ENCODE measurements at places on chromosomes 1 and 21.
A peak's percentile ranks its signal among the peaks of the same experiment; 100 is the strongest.

DNA sequence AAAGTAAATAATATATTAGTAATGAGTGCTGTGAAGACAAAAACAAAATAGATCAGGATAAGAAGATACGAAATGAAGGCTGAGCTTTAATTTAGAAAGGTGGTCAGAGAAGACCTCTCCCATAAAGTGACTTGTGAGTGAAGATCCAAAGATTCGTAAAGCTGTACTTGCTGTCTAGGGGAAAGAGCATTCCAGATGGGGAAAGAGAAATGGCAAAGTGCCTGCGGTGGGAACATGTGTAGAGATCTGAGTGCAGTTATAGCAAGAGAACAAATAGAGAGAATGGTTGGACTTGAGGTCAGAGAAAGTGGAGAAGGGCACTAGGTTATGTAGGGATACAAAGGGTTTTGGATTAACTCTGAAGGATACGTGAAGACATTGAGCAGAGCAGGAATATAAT lies 60.6 kb downstream of the NUF2 start:
- DNase-seq, result no peak

- DNase-seq, result no peak
Measured at GRCh38 chr21:34180407-34180806, 107.0 kb downstream of the MRPS6 start.

DNA sequence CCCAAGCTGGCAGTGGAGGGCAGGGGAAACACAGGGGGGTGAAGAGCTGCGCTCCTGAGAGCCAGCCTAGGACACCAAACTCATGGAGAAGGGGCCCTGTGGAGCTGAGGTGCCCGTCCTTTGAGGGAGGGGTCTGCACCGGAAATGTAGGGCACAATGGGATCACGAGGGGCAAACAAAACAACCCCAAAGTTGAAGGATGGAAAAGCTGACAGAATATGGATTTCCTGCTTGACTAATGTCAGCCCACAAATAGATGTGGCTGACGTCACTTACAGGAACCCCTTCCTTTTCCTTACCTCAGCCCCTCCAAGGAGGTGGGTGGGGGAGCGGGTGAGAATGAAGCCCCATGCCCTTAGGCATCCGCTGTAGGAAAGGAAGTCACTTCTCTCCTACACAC lies 110.9 kb downstream of the KCNN3 start:
- no peak for DNase-seq

GRCh38 chr1:78102082-78102481 lies 56.3 kb downstream of the GIPC2 start:
- peak; percentile 89 for DNase-seq

DNA sequence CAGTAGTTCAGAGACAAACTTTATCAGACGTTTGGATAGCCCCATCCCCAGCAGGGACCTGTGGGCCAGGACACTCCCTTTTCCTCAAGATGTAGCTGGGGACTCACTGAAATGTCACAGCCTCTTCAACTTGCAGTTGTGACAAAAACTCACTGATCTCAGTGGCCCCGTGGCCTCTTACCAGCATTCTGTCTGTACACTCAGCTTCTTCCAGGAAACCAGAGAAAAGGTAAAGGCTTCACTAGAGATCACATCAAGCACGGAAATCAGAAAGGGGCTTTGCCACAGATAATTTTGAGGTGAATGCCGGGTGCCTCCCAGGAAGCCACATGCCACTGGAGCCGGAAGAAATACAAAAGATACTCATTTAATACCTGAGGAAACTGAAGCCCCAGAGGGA lies 122.2 kb downstream of the CCDC185 start:
- DNase-seq, result no peak

DNA sequence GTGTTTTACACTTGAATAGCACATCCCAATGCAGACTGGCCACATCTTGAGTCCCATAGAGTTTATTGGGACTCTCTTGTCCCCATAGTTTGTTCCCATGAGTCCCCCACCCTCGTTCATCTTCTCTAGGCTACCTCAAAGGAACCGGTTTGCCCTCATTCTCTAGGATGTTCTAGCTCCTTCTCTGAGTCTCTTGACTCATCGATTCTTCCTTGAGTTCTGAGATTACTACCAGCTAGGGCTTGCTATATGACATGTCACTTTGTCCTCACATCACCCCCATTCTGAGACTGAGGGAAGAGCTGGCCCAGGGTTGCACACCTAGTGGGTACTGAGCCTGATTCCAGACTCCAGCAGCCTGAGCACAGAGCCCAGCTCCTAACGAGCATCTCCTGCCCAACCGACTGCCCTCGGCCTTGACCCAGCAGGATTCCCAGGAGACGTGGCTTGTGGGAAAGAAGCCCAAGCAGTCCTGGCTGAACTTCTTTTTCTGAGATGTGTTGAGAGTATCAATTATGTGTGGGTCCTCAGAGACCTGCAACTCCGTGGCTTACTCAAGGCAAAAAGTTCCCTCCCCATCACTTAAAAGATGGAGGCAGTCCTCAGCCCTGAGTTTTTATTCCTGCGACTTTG lies 42.0 kb downstream of the TMEM51 start:
- DNase-seq, result no peak

- DNase-seq, result no peak
Measured at GRCh38 chr1:193417945-193418744, 231.7 kb upstream of the B3GALT2 start.

GRCh38 chr1:4485398-4485797 lies 169.0 kb upstream of the AJAP1 start:
- no peak for DNase-seq

DNA sequence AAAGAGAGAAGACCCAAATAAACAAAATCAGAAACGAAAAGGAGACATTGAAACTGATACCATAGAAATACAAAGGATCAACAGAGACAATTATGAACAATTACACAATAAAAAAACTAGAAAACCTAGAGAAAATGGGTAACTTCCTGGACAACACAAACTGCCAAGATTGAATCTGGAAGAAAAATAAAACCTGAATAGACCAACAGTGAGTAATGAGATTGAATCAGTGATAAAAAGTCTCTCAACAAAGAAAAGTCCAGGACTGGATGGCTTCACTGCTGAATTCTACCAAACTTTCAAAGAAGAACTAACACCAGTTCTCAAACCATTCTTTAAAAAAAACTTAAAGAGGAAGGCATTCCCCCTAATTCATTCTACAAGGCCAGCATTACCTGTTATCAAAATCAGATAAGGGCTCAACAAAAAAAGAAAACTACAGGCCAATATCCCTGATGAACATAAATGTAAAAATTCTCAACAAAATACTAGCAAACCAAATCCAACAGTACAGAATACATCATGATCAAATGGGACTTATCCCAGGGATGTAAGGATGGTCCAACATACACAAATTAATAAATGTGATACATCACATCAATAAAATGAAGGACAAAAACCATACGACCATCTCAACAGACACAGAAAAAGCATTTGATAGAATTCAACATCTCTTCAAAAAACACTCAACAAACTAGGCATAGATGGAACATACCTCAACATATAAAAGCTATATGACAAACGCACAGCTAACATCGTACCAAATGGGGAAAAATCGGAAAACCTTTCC lies 119.9 kb downstream of the ACBD6 start:
- no peak for DNase-seq

- no peak for DNase-seq
Measured at GRCh38 chr1:241593186-241593585, 47.0 kb downstream of the CHML start.

DNA sequence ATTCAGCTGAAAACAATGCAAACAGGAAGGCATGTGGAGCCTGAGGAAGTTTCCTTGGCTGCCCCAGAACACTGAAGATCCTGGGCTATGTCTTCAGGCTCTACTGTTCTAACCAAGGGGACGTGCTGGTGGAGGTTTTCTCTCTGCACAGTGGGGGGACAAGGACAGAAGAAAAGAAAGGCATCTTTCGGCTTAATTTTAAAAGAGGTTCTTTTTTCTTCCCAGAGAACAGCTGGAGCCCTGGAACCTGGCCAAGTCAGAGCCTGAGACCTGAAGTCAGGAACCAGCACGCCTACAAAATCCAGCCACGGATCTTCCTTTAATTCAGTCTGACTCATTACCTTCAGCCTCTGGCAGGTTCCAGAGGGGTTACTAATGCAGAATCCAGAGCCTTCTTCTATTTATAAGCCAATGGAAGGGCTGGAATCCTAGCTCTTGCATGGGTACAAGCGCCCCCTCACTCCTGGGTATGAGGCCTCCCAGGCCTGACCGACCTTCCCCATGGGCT lies 19.8 kb downstream of the CTNNBIP1 start:
- peak; percentile 89 for DNase-seq

DNA sequence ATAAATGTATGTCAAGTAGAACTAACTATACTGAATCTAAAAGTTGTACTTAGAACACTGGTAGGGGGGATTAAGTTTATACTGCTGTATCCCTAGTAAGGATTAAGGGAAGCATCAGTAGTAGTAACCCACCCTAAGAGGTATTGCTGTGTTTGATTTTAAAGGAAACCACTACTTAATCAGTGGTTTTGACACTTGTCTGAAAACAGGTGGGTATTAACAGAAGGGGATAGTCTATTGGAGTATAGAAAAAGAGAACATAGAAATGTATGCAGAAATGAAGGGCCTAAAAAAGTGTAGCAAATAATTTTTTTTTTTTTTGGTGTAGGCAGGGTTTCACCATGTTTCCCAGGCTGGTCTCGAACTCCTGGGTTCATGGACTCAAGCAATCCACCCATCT lies 2.2 kb downstream of the MIGA1 start:
- DNase-seq, result no peak

- no peak for DNase-seq
Measured at GRCh38 chr21:45990049-45990711, 8.6 kb downstream of the COL6A1 start.

DNA sequence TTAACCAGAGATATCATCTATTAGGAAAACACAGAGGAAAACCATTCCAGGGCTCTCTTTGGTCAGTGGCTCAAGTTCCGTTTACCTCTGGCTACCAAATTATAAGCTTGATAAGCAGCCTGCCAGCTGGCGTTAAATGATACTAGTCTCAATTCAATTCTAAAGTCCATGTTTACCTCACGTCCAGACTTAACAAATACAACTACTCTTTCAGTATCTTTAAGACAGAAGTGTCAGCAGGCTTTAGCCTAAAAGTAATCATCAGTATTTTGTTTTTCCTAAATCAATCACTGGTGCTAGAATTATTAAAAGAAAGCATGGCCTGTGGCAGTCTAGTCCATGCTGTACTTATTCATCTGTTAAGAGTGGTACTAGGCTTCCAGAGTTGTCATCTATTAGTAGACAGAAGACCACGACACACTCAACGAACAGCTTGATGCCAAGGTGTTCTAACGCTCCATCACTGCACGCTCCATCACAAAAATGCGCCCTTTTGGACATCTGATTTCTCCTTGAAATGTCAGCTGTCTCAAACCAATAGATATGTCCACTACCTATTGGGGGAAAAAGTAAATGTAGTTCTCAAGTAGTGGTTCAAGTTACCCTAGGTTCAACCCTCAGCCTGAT lies 1.5 kb downstream of the IVNS1ABP start:
- no peak for DNase-seq

GRCh38 chr1:193408782-193409293 lies 222.4 kb upstream of the B3GALT2 start:
- no peak for DNase-seq

DNA sequence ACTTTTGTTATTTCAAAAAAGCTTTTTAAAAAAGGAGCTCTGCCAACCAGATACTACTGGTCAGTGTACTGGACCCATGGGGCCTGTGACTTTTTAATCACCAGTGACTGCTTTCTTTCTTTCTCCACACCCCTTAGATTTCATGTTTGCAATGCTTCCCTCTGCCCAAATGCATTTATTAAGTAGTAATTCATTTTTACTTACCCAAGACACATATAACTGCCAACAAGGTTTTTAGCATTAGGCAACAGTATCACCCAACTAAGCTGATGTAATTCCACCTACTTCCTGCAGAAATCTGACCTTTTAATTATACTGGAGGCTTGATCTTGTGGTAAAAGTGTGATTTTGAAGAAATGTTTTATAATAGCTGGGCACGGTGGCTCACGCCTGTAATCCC lies 12.5 kb downstream of the MECR start:
- no peak for DNase-seq

DNA sequence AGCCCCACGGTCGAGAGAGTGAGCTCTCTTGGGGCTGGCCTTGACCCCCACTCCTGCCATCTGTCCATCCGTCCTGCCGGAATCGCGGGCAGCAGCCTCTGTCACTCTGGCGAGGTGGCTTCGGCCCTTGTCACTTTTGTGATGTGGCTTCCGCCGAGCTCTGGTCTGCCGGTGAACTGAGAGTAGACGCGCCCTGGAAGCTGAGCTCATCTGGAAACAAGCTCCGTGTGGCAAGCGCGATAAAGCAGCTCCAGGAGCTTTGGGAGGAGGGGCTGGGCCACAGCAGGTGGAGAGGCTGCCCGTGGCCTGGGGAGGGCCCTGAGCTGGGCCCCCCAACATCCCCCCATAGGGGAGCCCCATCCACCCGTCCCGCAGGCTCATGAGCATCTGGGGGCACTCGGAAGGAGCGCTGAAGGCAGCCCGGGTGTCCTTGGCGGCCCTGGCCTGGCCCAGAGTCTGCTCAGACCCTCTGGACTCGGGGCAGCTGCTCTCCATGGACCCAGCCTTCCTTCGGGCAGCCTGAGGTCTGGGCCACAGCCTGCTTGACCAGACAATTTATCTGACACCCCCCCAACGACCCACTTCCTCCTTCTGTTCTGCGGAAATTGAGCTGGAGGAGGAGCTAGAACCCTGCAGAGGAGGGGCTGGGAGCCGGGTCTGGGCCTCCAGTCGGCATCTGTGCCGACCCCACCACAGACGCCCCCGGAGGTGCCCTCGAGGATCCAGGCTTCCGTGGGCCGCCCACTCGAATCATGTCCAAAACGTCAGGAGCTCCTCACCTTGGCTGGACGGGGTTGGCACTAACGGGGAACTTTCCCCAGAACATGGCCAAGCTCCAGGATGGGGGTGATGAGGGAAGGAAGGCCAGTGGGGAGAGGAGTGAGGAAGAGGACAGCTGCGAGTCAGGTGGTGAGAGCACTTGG lies 59.1 kb downstream of the SLC19A1 start:
- DNase-seq, result no peak

DNA sequence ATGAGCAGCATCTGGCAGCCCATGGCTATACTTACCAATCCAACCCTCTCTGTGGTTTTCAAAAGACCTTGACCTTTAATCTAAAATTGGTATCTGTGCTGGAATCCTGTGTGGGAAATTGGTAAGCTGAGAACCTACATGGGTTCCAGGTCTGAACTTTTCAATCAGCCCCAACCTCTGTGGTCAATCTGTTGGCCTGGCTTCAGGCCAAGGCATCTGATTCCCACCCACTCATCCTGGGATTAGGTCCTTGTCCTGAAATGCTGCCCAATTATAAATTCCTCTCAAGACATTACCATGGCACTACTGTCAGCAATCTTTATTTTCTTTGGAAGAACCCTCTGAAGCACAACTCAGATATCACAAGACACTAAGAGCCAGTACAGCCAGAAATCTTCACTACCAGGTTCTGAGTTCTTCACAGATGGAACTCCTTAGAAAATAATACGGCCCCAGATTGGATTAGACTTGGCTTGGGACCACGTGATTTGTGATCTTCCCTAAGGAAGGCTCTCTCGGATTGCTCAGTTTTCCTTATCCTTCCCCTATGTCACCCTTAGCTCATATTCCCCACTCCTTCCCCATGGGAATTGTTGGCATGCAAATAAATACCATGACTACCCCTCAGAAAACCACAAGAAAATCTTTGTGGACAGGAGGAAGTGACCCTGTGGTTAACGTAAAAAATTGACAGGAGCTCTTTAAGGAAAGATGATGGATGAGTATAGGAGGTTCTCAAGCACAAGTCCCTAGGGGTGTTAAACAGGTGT lies 207.9 kb upstream of the ST6GALNAC5 start:
- DNase-seq, result no peak

GRCh38 chr1:88022516-88022915 lies 661.6 kb upstream of the PKN2 start:
- DNase-seq, result no peak

- DNase-seq, result no peak
Measured at GRCh38 chr1:164648636-164649035, 89.7 kb downstream of the PBX1 start.

All from HS-5 (cell line).